8988T (cell line): ENCODE measurements at places on chromosomes 5 and 9.
A peak's percentile ranks its signal among the peaks of the same experiment; 100 is the strongest.

DNA sequence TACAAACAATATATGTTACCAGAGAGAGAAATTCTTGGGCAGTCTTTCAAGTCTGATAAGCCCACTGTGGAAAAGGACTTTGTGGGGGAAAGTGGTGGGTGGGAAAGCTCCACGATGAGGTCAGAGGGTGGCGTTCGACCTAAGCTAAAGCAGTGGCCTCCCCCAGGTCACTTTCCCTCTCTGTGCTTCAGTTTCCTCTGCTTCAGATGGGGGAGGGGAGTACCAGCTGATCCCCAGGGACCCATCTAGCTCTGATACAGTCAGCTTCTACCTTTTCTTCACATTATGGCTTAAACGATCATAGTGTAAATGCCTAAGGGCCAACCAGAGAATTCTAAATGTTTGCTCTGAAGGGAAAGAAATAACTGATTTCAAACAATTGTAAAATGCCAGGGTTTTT lies 36.6 kb upstream of the ARSB start:
- no peak for DNase-seq

GRCh38 chr9:114317665-114318357 lies 5.1 kb upstream of the ORM1 start:
- DNase-seq = no peak

GRCh38 chr5:25006237-25006636 lies 361.5 kb upstream of the CDH10 start:
- DNase-seq = no peak

- no peak for DNase-seq
Observed at GRCh38 chr9:69175486-69175885, 1.4 kb downstream of the TJP2 start.

- DNase-seq = no peak
Observed at GRCh38 chr5:140794595-140795258, at the start of gene PCDHA2. PCDHA2 (plus strand) TSS chr5:140794852.

DNA sequence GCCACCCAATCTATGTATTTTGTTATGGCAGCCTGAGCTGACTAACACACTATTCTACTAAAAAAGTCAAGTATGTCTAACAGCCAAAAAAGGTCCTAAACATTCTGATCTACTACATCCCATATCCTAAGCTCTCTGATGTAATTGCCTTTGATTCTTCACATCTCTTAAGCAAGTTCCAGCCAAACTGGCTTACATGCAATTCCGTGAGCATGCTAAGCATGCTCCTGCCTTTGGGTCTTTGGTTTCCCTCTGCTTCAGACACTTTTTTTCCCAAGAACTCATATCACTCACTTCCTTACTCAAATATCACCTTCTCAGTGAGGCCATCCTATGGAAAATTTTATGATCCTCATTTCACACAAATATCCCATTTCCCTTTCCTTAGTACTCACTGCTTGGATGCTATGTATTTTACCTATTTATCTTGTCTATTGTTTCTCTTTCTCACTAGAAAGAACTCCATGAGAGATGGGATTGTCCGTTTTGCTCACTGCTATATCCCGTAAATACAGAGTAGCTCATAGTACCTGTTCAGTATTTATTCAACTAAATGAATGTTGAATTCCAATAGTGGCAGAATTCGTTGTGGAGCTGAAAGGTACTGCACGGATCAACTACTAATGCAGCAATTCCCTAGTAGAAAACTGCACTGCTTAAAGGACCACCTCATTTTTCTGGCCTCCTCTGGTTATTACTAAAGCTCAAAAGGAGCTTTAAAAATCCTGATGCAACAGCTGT lies 2.3 kb upstream of the SLC12A2 start:
- no peak for DNase-seq

DNA sequence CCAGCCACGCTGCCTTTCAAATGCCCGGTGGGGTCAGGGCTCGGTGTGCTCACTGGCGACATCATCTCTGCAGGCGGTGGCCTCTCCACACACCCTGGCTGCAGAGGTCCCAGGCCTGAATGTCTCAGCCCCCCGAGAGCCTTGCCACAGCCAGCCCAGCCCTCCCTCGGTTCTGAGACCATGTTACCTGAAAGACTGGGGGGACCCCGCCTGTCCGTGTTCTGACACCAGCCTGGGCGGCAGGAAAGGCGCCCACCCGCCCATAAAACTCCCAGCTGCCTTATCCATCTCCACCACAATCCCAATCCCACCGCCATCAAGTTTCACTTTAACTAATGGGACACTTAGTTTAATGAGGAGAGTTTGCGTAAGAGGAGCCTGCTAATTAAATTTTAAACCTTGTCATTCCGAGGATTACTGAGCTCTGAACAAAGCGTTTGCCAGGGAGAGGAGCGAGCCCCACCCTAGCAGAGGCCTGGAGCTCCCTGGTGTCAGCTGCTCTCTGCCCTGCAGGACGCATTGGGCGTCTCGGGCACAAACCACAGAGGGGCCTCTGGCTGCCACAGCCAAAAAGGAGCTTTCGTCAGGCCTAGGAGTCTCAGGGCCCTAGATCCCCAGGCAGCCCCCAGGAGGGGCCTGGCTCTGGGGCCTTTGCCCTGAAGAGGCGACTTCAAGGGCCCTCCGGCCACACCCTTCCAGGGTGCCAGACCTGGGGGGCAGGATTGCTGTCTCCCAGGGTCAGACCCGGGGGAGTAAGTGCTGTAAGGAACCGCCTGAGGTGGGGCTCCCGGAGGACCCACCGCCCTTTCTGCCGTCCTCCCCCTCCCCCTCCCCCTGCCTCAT lies 15.3 kb downstream of the LHX3 start:
- DNase-seq = no peak

GRCh38 chr9:90868555-90868954 lies 66.9 kb downstream of the SYK start:
- DNase-seq = no peak

GRCh38 chr9:133674091-133674490 lies 37.9 kb downstream of the DBH start:
- DNase-seq = no peak

DNA sequence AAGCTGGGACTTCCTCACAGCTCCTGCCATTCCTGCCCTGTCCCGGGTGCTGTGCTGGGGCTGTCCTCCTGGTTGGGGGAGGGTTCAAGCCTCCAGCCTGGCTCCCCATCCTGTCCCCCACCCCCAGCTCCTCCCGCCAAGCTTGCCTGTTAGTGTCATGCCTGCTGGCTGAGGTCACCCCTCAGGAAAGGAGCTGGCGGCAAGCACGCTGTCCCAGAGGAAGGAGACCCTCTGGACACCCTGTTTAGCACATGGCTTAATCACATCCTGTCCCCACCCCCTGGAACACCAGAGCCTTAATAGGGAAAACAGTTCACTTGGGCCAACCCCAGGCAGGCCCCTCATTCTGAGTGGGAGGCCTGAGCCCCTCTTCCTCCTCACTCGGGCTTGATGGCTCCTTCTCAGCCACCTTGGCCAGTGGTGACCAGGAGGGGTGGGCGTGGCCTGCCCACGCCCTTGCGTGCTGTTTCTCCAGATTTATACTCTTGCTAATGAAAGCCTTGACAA lies 9.2 kb upstream of the PHYHD1 start:
- peak; percentile 79 for DNase-seq

DNA sequence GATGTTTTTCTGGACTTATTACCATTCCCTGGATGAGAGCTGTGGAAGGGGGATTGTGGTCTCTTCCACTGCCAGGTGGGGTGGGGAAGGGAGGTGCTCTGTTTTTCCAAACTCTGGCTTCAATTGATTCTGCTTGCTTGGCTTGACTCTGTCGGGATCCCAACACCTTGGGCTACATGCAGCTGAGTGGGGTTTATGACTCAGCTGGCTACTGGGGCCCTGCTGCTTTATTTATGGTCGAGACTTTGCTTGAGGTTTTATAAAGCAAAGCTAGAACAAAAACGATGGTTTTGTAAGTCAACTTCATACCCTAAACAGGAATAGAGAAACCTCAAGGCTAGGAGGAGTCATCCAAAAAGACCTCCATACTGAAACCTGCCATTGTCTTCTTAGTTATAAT lies 76.3 kb downstream of the AOPEP start:
- DNase-seq = no peak

DNA sequence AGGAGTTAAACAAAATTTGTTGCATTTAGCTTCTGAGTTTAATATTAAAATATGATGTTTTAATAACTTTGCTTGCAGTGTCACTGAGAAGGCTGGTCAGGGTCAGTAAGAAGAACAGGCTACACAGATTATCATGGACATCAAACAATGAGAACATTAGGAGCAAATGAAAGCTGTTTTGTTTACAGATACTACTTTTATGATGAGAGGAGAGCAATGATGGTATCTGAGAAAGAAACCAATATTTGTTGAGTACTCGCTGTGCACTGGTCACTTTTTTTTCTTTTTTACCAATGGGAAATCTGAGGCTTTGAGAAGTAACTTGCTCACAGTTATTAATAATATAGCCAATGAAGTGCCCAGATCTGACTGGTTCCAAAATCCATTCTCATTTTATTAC lies 109.6 kb downstream of the INVS start:
- no peak for DNase-seq

GRCh38 chr5:9547122-9547947 lies 1.5 kb upstream of the SEMA5A start:
- peak; percentile 54 for DNase-seq

GRCh38 chr5:1495525-1495897 lies 28.2 kb downstream of the LPCAT1 start:
- no peak for DNase-seq

DNA sequence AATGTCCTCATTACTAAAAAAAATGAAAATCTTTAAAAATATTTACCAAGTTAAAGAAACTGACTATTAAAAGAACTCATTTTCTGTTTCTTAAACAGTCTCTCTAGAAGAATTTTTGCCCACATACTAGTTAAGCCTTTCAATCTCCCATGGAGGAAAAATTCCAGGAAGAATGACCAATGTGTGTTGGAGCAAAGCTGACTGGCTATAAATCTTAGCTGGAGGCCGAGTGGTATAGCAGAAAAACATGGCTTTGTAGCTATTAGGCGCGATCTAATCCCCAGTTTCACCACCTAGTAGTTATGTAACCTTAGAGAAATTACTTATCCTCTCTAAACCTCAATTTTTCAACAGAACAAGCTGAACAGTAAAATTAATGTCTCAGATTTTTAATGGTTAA lies 135.5 kb upstream of the PRLR start:
- DNase-seq = no peak

- no peak for DNase-seq
Observed at GRCh38 chr5:121748686-121749085, 103.0 kb upstream of the FTMT start.

DNA sequence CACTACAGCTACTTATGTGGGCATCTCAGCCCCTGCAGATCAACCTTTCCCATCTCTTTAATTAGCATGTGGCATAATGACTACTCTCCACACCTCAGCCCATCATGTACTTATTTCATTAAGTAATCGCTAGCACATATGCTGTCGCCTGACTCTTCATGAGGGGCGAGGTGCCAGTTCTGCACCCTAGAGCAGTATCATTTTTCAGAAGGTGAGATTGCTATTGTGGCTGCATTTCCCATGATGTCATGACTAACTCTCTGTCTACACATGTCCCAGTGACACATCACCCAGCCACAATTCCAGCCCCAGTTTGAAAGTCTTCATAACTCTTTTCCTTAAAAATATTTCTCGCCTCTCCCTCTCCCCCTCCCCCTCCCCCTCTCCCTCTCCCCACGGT lies 7.6 kb upstream of the F2RL1 start:
- no peak for DNase-seq

- no peak for DNase-seq
Observed at GRCh38 chr5:149810856-149811255, 80.7 kb downstream of the PPARGC1B start.

DNA sequence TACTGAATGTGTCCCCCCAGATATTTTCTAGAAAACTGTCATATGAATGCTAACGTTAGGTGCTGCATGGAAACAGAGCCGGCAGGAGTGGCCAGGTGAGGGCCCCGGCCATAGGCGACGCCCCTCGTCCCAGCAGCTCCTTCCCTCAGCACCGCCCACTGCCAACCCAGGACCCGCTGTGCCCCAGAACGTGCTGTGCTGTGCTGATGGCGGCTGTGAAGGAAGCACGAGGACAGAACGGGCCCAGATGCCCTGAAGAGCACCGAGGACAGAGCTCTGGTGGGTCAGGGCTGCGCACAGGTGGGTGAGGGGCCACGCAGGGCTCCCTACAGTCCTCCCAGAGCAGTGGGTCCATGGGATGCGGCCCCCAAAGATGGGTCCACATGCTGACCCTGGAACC lies 30.3 kb downstream of the LPCAT1 start:
- no peak for DNase-seq

GRCh38 chr5:128475693-128476092 lies 62.4 kb downstream of the FBN2 start:
- DNase-seq = no peak

DNA sequence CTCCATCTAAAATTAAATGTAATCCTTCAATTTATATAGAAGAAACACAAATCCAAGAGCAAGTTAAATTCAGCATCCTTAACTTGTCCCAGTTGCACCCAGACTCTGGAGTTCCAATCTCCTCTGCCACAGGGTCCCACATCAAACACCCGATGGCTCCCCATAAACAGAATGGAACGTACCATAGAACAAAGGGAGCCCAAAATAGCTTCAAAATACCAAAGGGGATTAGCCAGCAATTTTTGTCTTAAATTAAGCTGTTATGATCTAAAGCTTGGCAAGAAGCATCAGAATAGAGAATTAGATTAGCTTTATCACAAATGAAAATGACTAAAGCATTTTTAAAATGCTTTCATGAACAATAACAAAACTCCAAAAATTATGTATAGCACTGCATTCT lies 112.8 kb downstream of the FANCC start:
- no peak for DNase-seq

DNA sequence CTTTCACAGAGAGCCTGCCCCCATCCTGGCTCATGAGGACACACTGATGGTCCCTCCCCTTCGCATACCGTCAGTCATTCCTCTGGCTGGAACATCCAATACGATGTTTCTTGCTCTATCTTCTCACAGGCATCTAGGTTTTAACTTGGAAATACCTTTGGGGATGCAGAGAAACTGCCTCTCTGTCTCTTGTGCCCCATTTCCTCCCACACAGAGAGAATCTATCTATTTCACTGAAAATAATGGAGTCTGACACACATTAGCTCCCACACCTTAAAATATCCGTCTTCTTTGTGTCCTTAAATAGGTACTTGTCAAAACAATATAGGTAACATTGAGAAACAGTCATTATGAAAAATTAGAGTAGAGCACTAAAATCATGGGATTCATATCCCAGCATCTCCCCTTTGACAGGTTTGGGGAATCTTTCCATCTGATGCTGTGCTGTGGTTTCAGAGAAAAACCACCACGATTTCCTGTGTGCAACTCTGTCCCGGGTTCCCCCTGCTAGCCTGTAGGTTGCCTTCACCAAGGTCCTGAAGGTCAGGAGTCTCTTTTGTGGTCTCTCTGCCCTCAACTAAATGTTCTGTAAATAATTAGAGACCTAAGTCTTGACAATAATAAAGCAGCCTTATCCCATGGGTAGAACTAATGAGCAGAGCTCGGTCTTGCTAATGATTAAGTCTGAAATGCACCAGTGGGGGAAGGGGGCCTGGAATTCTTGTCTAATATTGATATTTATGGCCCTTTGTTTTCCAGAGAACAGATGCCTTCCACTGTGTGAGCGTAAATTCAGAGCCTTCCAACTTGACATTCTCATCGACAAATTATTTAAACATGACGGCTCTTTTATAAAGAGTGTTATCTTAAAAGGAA lies 371.0 kb downstream of the ICE1 start:
- no peak for DNase-seq
